ENCODE measurements at places on chromosomes 7 and 10. TPM values are rescaled to one million over a fixed set of nuclear protein-coding genes. Genes with fewer than 3 reads are reported as not detected.

Gene TDRD1
- total RNA-seq, result 0.24 TPM

DNA sequence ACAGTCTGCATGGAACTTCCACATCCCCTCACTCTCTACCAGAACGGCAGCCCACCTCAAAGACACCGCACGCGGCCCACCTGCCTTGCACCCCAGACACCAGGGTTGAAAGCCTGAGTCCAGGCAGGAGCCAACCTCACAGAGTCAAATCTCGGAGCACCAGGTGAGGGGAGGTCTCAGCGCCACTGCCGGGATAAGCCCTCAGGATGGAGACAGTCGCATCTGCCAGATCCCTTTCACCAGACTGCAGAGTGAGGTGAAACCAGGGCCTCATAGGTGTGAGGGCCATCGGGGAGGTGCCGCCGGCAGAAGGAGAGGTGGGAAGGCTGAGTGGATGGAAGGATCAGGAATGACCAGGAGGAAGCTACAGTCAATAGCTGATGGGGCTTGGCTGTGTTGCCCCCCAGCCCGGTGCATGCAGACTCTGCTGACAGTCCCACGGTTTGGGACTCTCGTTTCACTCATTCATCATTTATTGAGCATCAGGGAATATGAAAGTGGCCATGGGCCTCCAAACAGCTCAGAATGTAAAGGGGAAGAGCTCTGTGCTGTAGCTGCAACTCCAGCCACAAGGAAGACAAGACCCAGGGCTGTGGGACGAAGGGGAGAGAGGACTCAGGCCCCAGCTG is 315.0 kb downstream of the PTPRN2 start:
- no peak for DNase-seq

DNA sequence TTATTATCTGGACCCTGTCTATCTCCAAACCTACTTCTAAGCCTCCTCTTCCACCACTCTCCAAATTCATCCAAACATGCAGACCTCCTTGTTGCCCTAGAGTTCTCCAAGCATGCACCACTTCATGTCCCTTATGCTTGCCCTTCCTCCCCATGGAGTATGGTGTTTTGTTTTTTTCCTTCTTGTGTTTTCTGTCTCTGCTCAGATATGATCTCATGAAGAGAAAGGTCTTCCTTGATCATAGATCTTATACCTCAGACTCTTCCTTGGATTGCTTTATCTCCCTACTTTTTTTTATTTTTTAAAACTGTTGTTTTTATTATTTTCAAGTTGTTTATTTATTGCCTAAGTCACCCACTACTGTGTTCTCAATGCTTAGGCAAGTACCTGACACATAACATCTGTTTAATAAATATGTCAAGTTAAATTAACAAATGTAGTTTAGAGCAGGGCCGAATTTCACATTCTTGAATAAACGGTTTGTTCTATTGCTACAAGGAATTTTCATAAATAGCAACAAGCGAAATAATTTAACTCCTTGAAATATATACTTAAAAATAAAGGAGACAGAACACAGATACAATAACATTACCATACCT is 84.5 kb downstream of the HGF start:
- no peak for DNase-seq

Gene OR2A1
- total RNA-seq, result not detected

DNA sequence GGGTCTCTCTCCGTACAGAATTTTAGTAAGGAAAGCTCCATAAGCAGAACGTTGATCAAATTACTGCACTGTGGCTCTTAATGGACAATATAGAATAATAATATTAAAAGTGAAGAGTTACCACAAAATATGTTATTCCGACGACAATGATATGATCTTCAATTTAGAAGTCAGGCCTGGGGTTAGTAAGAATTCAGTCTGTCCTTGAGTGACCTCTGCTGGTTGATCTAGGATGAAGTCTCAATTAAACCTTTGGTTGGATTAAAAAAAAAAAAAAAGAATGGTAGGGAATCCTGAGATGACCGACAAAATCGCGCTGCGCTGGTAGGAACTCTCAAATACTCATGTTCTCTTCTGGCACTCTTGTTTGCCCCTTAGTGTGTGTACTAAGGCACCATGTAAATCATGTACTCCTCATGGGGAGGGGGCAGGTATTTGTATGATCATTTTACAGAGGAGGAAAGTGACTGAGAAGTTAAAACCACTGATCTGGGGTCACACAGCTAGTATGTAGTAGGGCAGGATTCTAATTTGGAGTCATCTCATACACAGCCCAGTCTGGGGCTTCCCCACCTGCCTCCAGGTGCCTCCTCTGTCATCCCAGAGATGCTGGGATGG is 161.3 kb upstream of the NPVF start:
- no peak for DNase-seq

DNA sequence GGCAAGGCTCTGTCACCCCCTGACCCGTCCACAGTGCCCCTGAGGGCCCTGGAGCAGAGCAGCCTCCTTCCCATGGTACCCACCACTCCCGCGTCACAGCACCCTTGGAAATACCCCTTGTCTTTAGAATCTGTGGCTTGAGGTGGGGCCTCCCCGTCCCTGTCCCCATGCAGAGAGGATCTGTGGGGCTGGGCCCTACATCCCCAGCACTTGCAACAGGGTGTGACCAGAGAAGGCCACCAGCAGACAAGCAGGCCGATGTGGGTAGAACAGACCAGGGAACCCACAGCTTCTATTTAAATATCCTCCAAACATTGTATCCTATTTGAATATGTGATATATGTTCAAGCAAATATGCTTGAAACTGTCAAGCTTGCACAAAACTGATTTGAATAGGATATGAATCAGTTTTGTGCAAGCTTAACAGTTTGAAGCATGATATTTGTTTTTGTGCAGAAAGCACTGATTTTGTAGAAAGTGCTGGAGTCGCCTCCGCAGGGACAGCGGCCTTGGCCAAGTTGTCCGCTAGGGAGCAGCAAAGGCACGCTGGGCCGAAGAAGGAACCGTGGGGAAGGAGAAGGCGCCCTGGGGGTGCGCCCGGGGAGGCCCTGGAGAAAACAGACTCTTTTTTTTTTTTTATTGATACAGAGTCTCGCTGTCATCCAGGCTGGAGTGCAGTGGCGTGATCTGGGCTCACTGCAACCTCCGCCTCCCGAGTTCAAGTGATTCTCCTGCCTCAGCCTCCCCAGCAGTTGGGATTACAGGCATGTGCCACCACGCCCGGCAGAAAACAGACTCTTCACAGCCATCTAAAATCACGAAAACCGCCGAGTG is 2.2 kb downstream of the CFAP46 start:
- DNase-seq, result peak; percentile 68

DNA sequence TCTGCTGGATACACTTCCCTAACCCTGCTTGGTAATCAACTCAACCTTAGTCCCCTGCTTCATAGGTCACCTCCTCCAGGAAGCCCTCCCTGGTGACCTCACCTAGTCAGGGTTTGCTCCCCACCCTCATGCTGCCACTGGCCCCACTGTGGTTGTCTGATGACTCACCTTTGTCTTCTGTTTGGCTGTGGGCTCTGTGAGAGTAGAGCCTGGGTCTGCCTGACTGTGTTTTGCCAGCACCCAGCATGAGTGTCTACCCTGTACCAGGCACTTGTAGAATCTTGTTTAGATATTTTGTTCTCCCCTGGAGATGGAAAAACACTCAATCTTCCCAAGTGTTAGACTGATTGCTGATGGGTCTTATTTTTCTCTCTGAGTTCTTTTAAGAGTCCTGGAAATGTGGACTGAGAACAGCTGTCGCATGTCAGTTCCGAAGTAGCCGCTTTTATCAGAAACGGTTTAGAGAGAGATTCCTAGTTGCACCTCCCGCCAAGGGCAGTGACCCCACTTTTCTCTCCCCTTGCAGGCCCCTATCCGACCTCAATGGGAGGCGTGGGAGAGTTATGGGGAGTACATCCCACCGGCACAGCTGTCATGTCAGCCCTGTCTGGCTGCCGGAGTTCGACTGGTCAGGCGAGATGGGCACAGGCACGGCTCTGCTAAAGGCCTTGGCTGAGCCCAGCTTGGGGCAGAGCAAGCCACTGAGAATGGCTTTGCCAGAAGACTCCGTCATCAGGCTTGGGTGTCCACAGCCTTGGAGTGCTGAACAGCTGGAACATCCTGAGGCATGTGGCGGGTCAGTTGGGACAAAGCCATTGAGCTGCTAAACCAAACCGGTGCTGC is 134.3 kb downstream of the GRK5 start:
- DNase-seq, result peak; percentile 53

Gene TAS2R4
- 0.28 TPM for total RNA-seq

- no peak for DNase-seq
Measured at GRCh38 chr10:101092881-101093354, 31.1 kb downstream of the KAZALD1 start.

GRCh38 chr7:47317487-47317886 is 264.4 kb downstream of the TNS3 start:
- DNase-seq, result no peak

Gene FAM221A
- total RNA-seq, result 4.6 TPM

- no peak for DNase-seq
Measured at GRCh38 chr10:12634621-12634931, 285.2 kb downstream of the CAMK1D start.

Gene TIAL1
- total RNA-seq, result 212 TPM

GRCh38 chr7:82678716-82679115 is 235.1 kb upstream of the CACNA2D1 start:
- no peak for DNase-seq

Gene ZMIZ2
- total RNA-seq, result 116 TPM

DNA sequence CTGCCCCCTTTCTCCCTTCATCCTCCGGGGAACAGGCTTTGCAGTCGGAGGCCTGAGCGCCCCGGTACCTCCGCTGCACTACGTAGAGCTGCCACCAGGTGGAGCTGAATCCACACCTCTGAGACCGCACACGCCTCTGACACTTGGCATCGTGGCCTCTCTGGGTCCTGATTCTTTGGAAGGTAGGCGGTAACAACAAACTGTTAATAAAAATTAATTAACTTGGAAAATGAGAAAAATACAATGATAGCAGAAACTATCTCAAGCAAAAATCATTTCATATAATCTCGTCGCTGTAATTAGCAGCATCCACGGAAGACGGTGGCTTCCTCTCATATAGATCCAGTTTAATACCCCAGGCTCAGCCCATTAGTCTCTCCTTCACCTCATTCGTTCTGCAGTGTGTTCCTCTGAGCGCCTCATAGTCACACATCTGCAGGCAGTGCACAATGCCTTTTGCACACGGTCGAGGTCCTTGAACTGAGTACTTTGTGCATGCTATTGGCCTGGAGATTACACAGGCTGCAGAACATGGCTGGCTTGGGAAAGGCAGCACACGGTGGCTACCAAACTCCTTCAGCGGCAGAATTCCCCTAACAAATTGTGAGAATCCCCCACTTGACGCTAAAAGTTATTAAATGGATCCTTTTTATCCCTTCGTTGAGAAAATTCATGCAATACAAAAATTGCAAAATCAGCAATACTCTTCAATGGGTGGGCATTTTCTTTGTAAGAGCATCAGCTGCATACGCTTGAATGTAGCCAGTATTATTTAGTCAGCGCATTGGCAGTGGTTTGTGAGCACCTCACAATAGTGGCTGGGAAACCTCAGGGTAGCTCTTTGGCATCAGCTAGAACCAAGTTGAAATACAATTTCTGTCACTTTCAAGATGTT is 18.7 kb downstream of the OR9A2 start:
- DNase-seq, result peak; percentile 76

Gene RBP4
- total RNA-seq, result not detected

Gene OPALIN
- total RNA-seq, result not detected

- DNase-seq, result no peak
Measured at GRCh38 chr7:111958431-111958830, 247.8 kb downstream of the DOCK4 start.

DNA sequence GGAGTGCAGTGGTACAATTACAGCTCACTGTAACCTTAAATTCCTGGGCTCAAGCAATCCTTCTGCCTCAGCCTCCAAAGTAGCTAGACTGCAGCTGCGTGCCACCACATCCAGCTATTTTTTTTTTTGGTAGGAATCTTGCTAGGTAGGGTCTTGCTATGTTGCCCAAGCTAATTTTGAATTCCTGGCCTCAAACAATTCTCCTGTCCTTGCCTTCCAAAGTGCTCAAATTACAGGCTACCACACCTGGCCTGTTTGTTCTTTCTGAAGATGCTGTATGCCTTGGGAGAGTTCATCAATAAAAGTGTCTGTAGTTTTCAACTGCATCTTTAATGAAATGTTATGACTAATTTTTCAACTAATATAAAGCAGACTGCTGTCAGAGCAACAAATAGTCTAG is 452 bp downstream of the SAMD9 start:
- no peak for DNase-seq

Gene BTBD16
- total RNA-seq, result not detected

- no peak for DNase-seq
Measured at GRCh38 chr7:30246392-30246791, 38.0 kb upstream of the ZNRF2 start.

GRCh38 chr7:47688311-47689100 is 106.6 kb upstream of the TNS3 start:
- DNase-seq, result no peak

DNA sequence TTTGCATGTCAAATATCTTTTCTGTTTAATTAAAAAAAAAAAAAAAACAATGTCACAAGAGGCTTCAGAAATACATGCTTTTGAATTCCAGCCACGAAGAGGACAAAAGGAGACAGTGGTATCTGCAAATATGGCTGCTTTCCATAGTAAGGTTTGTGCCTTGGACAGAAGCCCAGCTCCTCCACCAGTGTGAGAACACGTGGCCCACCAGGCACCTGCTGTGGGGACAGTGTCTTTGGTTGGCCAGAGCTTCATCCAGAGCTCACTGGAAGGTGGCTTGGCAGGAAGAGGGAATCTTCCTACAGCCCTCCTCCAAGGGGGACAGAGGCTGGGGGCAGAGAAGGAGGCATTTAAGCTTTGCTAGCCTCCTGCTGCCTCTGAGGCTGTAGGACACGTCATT is 144.6 kb downstream of the GLCCI1 start:
- DNase-seq, result no peak

DNA sequence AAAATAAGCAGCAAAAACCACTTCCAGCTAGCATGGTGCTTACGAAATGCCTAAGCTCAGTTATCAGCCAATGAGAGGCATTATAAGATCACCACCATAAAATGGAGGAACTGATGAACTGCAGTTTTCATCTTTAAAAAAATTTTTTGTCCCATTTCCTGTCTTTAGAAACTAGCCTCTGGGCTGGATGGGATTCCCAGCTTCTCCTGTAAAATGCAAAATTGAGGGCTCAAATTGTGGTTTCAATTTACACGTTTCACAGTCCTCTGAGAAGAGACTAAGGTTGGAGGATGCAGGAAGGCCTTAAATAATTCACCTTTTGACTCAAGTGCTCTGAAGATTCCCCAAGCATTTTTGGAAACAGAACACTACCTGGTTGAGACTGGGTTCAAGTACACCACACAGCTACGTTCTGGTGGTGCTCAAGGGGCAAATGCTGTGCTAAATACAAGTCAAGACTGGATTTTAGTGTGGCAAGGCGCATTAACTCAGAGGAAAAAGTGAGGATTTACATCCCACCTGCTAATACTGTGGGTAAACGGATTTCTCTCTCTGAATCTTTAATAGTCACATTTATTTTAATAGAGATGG is 951 bp downstream of the ZNF25 start:
- no peak for DNase-seq

GRCh38 chr7:26000841-26001240 is 151.2 kb upstream of the NFE2L3 start:
- DNase-seq, result no peak

DNA sequence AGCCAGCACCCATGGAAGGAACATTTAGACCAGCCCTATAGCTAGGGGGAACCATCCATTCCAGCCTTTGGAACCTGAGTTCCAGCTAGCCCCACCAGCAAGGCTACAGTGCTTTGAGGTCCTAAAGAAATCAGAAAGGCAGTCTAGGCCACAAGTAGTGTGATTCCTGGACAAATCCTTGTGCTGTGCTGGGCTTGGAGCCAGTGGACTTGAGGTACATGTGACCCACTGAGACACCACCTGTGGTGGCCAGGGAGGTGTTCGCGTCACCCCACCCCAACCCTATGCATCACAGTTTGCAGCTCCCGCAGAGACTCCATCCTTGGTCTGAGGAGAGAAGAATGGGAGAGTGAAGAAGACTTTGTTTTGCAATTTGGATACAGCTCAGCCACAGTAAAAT is 31.8 kb downstream of the ZNF277 start:
- DNase-seq, result no peak
